ENCODE measurements at places on chromosomes 11 and 22.

DNA sequence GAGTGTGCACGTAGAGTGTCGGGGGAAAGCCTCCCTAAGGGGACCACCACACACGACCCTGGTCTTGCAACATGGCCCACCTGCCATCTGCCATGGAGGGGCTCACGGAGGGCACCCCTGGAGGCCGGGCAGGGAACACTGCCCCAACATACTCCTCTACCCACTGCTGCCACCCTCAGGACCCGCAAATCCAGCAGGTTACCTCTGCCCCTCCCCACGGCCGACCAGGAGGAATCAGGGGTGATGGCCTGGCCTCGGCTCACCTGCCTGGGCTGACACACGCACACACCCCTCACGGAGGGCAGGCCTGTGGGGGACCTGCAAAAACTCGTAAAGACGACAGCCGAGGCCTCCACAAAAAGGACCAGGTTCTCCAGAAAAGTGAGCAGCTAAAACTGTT is 30.2 kb downstream of the CHID1 start:
- DNase-seq: no peak

DNA sequence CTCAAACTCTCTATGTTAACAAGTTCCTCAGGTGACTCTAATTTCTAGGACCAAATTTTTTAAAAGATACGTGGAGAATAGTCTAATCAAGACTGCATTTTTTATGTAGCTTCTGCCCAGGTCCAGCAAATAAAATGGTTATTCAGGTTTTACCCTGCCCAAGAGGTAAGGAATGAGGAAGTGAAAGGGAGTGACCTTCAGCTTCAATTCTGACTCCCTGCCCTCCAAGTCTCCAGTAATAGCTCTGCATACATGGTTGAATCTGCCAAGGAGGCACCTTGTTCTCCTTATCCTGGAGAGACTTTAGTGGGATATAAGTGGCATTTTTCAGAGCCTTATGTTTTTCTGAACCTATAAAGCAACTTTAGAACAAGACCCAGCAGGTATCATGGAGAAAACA is 15.5 kb downstream of the MUC15 start:
- DNase-seq: no peak

DNA sequence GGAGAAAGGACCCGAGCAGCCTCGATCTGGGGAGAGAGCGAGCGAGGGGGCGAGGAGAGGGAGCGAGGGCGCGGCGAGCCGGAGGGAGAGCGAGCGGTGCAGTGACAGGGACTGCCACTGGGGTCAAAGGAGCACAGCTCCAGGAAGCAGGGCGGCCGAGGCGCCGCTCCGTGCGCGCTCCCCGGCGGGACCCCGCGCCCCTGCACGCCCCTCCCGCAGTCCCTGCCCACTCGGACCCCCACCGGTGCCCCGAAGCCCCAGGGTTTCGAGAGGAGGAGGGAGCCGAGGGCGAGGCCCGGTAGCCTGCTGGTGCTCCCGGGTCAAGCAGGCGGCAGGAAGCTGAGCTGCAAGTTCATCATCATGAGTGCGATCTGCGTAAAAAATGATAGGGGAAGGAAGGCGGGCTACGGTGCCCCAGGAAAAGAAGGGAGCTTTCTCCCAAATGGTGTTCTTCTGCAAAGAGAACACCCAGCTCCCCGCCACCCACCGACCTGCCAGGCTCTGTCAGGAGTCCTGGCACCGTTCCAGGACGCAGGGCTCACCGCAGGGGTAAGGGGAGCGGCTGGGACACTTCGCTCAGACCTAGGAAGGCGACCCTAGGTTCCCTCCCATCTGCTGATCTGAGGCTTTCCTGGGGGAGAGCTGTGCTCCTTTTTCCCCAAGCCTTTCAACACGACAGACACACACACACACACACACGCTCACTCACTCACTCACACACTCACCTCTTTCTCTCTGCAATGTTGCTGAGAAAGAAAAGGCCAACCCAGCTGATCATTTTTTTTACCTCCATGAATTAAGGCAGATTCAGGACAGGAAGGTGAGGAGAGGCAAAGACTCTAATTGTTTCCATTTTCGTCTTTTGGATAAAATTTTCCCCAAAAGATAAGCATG is at the start of gene MPPED2:
Gene MPPED2, minus strand, starts transcription at position 103 of the 894 bp plus-strand sequence. CDS start 5,980 bp downstream, outside the sequence.
- DNase-seq: peak; percentile 65

GRCh38 chr22:43796567-43796966 is 15.5 kb downstream of the EFCAB6 start:
- DNase-seq: no peak

- DNase-seq: no peak
Measured at GRCh38 chr11:10876158-10876557, 18.3 kb upstream of the ZBED5 start.

DNA sequence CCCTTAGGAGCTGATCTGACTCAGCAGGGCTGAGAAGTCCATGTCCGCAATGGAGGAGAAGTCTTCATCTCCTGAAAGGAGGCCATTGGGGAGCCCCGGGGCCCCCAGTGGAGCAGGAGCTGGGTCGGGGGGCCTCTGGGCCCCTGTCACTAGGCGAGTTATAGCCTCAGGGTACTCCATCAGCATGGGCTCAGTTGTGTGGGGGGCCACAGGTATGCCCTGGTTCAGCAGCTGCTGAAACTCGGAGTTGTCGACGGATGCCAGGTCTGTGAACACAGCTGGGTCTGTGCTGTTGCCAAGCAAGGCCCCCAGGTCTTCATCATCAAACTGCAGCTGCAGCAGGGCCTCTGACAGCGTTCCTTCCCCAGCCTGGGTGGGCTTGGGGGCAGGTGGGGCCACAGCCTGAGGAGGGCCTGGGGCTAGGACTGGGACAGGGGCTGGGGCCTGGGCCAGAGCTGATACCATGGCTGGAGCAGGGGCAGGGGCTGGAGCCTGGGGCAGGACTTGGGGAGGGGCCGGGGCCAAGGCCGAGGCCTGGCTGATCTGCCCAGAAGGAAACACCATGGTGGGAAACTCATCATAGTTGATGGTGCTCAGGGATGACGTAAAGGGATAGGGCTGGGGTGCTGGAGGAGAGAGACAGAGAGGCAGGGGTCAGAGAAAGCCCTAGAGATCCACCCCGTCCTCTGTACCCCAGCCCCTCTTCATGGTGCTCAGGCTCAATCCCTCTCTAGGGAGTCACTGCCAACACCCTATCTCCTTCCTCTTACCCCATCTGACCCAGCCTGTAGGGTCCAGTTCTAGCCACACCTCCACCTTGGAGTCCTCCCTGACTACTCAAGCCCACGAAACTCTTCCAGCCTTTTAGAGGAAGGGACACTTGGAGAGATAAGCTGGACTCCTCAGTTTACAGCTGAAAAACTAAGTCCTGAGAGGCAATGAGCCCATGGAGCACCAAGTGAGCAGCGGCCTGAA is 8.1 kb downstream of the RELA start:
- peak; percentile 57 for DNase-seq

DNA sequence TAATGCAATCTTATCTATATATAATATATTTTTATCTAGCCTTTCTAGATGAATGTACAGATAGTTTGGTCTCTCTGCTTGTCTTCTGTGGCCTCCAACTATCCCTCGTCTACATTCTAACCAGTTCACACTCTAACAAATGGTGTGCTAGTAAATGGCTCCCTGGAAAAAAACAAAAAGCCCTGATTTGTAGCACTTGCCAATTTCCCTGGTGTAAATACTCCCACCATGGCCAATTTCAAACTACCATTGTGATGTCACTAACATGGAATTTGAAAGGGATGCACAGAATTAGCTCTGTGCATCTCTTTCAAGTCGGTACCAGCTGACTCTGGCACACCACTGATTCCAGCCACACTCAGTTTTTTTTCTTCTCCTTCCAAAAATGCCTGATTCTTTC is 154.6 kb downstream of the MYO18B start:
- no peak for DNase-seq

GRCh38 chr11:18986744-18987143 is 47.5 kb upstream of the MRGPRX1 start:
- DNase-seq: no peak

- DNase-seq: peak; percentile 94
Measured at GRCh38 chr11:406796-407650, 7.8 kb downstream of the SIGIRR start.

GRCh38 chr22:27616033-27616432 is 185.5 kb downstream of the MN1 start:
- DNase-seq: no peak

- DNase-seq: no peak
Measured at GRCh38 chr11:44858796-44859527, 91.7 kb downstream of the TP53I11 start.

DNA sequence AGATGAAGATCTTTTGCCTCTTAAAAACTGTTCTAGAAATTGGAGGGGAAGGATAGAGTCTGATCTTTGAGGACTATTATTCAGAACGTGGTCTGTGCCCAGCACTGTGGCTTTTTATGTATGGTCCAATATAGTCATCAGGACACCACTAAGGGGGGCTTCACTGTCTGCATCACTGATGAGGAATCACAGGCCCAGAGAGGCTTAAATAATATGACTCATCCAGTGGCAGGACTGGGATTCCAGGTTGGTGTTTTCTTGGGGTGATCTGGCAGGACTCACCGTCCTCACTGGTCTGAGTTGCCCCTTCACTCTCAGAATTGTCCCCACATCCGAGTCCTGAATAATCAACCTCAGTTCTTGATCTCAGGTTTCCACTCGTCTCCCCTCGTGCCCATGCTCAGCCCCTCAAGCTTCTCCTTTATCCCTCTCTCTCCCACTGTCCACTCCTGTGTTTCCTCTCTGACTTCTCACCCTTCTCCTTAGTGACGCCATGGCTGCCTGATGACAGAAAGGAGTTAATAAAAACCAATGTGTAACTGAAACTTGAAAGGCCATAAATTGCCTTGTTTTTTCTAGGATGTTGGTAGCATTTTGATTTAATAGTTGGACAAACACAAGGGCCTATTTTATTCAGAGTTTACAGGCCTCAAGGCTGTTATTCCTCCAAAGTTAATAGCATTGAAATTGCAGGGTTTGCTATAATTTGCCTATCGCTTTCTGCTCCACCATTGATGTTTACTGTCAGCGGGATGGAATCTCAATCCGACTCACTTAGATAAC is 95.7 kb upstream of the NNMT start:
- DNase-seq: no peak

DNA sequence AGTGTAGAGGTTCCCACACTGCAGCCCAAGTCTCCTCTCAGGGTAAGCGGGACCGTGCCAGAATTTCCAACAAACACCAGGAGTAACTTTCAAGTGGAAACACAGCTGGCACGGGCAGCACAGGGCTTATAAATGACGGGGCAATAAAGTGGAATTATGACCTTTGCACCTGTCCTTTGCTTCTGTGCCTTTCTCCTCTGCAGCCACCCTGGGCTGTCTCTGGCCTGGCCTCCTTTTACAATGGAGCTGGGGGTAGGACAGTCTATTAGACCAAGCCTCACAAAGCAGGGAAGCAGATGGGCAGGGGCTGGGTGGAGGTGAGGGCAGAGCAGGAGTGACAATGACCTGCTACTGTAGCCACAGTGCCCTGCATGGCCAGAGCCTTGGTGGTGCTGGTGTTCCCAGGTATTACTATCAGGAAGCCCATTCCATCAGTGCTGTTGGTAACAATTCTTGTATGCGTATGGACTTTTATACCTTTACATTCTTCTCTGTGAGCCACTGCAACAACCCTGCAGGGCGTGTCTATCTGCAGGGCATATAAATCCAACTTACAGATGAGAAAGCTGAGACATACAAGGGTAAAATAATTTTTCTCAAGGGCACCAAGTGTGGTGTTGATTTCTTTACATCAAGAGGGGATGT is 387.8 kb downstream of the CTTN start:
- DNase-seq: no peak

Measured in activated CD8-positive, alpha-beta memory T cell treated with anti-CD3 and anti-CD28 coated beads, Interleukin-2, amount 50 U/mL, for 48 hours (primary cell).